Forelimb muscle (tissue), 1 donor: ENCODE measurements at places on chromosomes 12 and 14.

- DNase-seq: no peak
Observed at GRCh38 chr14:30440961-30441360, 118.0 kb upstream of the G2E3 start.

- DNase-seq: no peak
Observed at GRCh38 chr12:92502417-92503028, 200.3 kb upstream of the PLEKHG7 start.

GRCh38 chr12:29208936-29209701 lies 60.0 kb downstream of the FAR2 start:
- DNase-seq: no peak

GRCh38 chr12:113478351-113479011 lies 6.8 kb upstream of the LHX5 start:
- no peak for DNase-seq

GRCh38 chr12:49675137-49675536 lies 32.1 kb downstream of the FMNL3 start:
- DNase-seq: no peak

- no peak for DNase-seq
Observed at GRCh38 chr14:69404883-69405282, 6.4 kb downstream of the SLC39A9 start.

- DNase-seq: no peak
Observed at GRCh38 chr14:90489916-90490719, 93.3 kb downstream of the CALM1 start.
